ENCODE measurements at places on chromosomes 5 and 9.

DNA sequence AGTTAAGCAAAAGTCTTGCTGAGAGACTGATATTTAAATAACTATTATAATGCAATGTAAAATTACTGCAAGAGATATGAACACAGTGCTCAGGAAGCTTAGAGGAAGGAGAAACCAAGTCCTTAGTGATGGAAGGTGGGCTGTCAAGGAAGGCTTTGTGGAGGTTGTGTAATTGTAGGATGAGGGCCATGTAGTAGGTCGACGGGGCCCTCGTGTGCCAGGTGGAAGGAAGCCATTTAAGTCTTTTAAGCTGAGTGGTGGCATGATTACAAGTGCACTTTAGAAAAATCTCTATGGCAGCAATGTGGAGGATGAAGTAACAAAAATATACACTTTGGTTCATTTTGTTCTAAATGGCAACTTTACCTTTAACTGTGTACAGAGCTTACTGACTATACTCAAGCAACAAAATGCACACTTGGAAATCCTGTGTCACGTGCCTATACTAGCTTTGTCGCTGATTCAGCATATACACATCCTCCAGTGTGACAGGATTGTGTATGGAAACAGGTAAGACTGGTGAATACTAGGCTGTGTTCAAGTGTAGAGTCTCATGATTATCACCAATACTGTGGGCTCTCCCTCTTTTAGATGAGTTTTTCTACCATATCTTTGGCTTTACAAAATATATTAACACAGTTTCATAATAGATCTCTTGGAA is 78.6 kb downstream of the TMC1 start:
- no peak for DNase-seq

DNA sequence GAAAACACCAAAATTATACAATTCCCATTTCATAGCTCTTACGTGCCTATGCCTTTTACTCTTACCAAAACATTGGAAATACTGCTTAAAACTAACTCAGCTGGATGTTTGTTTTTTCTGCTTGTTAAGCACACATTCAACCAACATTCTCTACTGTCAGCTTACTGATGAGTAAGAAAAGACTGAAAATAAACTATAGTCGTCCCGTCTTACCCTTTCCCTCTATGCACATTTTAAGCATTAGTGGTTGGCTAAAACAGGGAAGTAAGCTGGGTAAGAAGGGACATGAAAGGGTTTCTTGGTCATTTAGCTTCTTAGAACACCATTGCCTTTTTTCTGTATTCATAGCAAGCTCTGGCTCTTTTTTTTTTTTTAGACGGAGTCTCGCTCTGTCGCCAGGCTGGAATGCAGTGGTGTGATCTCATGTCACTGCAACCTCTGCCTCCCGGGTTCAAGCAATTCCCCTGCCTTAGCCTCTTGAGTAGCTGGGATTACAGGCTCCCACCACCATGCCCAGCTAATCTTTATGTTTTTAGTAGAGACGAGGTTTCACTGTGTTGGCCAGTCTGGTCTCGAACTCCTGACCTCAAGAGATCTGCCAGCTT is 232.1 kb upstream of the PCSK5 start:
- no peak for DNase-seq

DNA sequence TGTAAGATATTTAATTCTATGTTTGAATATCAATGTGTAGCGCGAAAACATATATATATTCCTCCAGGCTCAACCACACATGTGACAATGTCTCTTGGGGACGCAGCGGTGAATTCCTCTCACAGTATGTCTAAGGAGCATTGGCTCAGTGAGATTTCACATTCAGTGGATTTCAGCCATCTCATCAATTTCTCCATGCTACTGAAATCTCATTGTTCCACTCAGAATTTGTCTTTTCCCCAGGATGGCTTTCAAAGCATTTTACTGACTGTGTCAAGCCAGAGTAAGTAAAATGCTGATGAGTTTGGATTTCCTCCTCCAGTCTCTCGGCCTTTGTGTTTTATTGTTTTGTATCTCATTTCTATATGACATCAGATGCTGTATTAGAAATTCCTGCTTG is 1.3 kb upstream of the OR1J1 start:
- DNase-seq, result no peak

DNA sequence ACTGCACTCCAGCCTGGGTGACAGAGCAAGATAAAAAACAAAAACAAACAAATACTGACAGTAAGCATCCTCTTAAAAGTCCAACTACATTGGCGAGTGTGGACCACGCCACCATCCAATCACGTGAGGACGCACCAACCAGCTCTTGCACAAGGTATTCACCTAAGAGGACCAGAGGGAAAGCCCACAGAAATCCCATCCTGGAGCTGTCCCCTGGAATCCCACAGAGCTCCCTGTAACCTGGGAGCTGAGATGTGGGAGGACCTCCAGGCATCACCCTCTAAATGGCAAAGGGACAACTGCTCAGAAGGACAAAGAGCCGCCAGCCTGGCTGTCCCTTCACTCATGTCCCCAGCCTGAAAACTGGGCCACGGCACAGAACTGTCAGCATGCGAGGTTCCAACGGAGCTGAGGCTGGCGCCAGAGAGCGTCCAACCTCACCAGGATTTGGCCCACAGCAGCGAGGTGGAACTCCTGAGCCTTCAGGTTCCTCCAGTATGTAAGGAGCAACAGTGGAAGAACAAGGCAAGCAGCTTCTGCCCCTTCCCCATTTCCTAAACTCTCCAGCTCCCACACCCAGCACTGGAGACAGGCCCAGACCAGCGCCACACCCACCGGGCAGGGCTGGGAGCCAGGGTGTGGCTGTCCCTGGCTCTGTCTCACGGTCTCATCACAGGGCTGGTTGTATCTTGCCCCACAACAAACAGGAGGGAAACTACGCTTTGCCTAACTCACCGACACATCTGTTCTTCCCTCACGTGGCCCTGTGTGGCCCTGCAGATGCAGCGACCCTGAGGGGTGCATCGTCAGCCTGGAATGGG is 15.2 kb downstream of the IPPK start:
- no peak for DNase-seq

DNA sequence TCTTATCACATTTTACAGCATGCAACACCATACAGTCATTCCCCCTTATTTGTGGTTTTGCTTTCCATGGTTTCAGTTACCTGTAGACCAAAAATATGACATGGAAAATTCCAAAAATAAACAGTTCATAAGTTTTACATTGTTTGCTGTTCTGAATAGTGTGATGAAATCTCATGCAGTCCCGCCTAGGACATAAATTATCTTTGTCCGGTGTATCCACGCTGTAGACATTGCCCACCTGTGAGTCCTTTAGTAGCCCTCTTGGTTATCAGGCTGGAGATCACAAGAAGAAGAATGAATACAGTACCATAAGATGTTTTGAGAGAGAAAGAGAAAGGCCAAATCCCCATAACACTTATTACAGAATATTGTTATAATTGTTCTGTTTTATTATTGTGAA is 68.1 kb downstream of the SLC46A2 start:
- DNase-seq, result no peak

GRCh38 chr5:76457674-76458485 is 54.8 kb downstream of the IQGAP2 start:
- DNase-seq, result no peak

DNA sequence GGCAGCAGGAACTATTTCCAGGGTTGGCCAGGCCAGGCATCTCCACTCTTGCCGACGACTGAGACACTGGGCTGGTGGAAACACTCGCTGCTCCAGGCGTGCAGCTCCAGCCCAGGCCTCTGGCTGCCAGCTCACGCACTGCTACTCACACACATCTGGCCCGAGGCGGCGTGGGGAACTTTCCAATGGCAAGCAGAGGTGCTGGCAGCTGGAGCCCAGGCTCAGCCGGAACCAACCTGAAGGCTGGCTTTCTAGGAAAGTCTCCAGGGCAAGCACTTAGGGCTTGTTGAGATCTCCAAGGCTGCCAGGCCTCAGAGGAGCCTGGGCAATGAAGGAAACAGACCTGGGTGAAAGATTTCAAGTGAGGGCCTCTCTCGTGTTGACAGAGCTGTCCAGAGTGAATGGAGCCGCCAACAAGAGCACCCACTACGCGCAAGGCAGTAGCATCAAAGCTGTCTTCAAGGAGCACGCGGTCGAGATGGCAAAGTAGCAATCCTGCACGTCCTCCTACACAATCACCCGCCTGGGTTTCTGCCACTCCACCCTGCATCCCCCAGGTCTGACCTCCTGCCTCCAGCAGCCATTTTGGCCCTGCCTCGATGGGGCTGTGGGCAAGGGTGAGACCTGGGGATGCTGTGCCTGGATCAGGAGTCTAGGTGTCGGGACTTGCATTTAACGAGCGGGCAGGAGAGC is 14.4 kb downstream of the SH3PXD2B start:
- DNase-seq, result no peak

DNA sequence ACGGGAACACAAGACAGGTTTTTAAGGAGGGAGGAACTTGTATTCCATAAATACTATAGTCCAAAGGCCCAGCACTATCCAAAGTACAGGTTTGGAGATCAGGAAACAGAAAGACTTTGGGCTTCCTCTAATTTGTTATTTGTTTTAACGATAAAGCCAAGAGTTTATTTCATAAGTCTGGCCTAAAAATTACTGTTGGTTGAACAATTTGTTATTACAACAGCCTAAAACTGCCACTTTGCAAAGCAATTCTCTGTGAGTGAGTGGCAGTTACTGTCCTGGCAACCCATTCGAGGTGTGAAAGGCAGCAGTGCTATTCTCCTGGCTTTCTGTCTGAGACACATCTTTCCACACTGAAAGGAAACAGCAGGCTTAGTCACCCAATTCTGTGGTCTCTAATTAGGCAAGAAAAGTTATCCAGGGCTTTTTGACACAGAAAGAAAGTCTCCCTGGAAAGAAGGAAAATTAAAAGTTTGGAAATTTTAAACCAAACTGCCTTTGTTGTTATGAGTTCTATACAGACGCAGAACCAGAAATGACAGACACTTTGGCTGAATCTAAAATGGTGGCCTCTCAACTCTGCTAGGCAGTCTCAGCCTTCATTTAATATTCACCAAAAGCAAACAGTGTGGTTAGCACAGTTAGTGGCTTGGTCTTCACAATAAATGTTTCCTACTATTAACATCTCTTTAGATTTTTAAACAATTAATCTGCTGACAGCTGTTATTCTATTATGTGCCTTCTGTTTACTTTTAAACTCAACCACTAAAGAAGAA is 33.9 kb downstream of the PSMB7 start:
- DNase-seq, result no peak

- DNase-seq, result no peak
These were observed 11.8 kb downstream of the ARL14EPL start for GRCh38 chr5:116044073-116044472.

Data from stimulated activated CD8-positive, alpha-beta memory T cell treated with anti-CD3 and anti-CD28 coated beads, Interleukin-12 subunit alpha, Interleukin-12 subunit beta, amount 100 ng/mL, for 1 hour (primary cell).